ENCODE measurements at places on chromosomes 3 and 15. TPM values are rescaled to one million over a fixed set of nuclear protein-coding genes. Genes with fewer than 3 reads are reported as not detected.

The SEC62 gene
- total RNA-seq = 52.5 TPM

DNA sequence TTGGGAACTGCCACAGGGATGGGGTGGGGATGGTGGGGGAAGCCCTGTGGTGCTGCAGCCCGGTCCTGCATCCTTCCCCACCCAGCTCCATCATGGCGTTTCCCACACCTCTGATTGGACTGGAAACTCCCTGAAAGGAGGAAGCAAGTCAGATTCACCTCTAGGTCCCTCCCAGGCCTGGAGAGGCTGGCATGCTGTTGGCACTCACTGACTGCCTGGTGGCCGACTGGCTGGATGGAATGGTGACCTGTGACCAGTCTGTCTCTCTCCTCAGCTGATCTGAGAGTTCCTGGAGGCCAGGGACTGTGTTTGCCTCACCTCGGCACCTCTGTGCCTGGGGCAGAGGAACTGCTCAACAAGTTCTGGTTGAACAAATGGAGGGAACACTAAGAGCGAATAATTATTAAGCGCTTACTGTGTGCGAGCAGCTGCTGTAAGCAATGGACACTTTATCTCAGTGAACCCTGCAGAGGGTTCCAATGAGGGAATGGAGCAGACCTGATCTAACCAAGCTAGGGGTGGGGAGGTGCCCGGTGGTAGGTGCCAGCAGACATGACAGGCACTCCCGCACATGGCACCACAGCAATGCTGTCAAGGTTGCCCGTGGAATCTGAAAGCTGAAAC, 3.5 kb upstream of the HHATL start:
- no peak for DNase-seq

GRCh38 chr3:73664389-73664788, 39.6 kb upstream of the PDZRN3 start:
- DNase-seq = no peak

- no peak for DNase-seq
These were observed 3.6 kb upstream of the ATOSA start for GRCh38 chr15:52682781-52683180.

All from WTC11 (cell line).